Muscle of arm (tissue), 14 donors: ENCODE measurements at places on chromosomes 7 and 10.

DNA sequence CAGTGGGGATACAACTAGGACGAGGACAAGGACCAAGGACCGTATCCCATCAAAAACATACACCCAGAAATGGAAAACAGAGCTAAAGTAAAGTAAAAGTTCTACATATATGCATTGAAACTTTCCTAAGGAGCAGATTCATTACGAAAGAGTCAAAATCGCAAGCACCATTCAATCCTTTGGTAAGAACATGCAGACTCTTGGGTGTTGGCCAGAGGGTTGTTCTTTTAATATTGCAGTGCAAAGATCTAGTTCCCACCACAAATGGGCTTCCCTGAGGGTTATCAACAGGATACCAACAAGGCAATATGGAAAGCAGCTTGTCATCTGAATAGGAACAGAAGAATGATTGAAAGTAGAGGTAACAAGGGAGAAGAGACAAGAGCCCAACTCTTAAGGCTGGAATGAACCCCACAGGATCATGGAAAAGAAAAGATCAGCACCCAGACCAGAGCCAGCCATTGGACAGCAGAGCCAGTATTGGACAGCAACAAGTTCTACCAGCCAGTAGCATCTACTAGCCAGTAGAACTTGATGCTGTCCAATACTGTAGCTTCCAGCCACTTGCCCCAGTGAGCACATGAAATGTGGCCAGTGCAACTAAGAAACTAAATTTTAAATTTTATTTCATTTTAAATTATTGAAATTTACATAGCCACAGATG lies 66.0 kb downstream of the OSBPL3 start:
- DNase-seq = no peak

DNA sequence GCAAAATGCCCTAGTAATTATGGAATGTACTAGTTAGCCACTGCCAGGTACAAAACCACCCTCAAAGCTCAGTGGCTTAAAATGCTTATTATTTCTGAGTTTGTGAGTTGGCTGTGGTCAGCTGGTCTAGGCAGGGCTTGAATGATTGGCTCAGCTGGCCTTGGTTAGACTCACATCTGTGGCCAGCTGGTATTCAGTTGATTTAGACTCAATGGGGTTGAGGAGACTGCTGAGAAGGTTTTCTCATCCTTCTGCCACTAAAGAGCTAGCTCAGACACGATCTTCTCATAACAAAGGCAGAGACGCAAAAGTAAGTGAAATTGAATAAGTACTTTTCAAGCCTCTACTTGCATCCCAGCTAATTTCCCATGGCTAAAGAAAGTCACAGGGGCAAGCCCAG lies 57.1 kb upstream of the CYP2C18 start:
- DNase-seq = no peak

GRCh38 chr10:30247704-30248103 lies 101.4 kb downstream of the MTPAP start:
- DNase-seq = no peak

DNA sequence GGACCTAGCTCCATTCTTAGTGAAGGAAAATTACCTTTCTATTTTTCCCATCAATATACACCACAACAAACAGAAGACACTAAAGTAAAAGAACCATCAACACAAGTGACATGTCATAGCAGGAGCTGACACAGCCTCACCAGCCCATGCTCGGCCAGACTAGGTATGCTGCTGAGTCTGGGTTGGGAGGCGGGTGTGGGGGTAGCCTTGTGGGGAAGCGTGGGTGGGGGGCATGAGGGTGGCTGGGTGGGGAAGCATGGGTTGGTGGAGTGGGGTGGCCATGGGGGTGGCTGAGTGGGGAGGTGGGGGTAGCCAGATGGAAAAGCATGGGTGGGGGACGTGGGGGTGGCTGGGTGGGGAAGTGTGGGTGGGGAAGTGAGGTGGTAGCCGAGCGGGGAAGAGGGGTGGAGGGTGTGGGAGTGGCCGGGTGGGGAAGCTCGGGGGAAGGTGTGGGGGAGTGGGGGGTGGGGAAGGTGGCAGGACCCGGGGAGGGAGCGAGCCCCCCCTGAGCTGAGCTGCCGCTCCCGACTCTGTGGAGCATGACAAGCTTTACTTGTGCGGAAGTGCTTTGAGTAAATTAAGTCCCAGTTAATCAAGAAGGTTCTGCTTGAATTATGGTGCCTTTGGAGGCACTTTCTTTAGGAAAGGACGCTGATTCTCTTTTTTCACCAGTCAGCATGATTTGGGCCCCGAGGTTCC lies 294.6 kb upstream of the ZNF32 start:
- DNase-seq = no peak

DNA sequence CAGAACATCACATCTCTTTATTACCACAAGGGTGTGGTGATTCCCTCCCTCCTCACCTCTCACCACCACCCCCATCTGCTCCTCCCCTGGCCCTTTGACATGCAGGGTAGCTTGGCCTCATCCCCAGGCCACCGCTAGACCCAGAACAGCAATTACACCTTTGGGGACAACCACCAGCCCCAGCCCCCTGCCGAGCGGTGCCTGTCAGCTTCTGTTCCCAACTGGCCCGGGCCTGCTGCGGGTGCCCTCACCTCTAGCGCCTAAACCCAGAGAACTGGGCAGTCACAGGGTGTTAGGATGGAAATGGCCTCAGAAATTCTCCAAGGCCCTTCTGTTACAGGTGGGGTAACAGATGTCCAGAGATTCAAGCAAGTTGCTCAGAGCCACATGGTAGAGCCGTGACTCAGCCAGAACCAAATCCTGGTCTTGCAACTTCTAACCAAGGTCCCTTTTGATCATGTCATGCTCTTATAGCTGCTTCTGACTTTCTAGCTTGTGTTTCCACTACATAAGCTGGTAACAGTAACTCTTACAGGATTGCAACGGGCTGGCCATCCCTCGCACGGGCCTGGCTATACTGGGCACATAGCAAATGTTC lies 78.0 kb downstream of the PRKAG2 start:
- DNase-seq = no peak

GRCh38 chr10:123380491-123381085 lies 226.4 kb downstream of the BUB3 start:
- DNase-seq = peak; percentile 8

GRCh38 chr7:128985660-128986059 lies 47.9 kb downstream of the IRF5 start:
- no peak for DNase-seq

- DNase-seq = no peak
Measured at GRCh38 chr7:31096198-31096876, 44.2 kb downstream of the ADCYAP1R1 start.

GRCh38 chr7:74097937-74098614 lies 14.5 kb downstream of the LIMK1 start:
- no peak for DNase-seq

GRCh38 chr7:44980393-44981034 lies 1.7 kb upstream of the MYO1G start:
- DNase-seq = no peak

DNA sequence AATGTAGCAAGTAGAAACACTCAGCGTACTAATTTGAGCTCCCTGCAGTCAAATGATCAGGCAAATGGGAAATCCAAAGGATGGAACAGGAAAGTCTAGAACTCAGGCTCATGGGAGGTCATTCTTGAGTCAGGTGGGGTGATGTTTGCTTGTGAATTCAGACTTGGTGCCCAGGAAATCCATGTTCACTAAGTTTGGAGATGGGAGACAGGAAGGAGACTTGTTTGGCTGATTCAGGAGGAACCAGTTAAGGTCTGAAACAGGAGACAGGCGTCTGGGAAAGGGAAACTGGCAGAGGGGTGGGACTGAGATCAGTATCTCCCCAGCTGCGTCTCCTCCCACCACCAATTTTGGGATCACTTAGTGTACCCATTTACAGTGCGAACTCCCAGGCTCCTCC lies 38.4 kb upstream of the ZNF438 start:
- DNase-seq = no peak

GRCh38 chr10:67107670-67108069 lies 181.8 kb downstream of the LRRTM3 start:
- DNase-seq = no peak

DNA sequence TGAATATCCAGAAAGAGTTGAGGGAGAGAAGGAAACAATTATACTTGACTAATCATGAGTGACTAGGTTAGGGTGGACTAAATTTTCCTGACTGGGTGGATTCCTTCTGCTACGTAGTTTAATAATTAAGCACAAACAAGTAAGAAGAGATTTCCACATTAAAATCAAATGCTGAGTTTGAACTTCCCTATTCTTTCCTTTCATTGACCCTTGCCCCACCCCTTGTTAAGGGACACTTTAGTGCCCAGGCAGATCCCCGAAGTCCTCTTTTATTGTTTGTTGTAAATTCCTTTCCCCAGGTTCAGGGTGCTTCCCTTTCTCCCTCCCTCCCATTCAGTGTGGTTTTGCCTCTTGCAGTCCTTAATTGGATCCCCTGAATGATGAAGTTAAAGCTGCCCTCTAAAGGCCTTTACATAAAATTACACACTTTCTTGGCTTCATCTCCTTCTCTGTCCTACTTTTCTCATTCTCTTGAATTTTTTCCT lies 8.8 kb upstream of the SPAM1 start:
- DNase-seq = peak; percentile 0

DNA sequence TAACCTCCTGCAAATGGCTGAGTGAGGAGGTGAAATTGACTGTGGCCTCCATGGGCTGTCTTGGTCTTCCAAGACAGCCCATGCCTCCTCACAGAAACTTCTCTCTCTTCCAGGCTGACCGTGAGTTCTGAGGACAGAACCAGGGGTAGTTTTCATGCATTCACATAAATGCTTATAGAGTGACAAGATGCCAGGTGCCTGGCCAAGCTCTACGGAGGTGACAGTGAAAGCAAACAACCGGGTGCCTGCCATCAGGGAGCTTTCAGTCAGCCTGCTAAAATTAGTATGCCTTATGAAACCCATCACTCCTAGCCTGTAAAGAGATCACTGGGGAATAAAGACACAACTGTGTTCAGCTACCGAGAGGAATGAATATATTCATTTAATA lies 919 bp upstream of the RHOBTB1 start:
- DNase-seq = no peak

DNA sequence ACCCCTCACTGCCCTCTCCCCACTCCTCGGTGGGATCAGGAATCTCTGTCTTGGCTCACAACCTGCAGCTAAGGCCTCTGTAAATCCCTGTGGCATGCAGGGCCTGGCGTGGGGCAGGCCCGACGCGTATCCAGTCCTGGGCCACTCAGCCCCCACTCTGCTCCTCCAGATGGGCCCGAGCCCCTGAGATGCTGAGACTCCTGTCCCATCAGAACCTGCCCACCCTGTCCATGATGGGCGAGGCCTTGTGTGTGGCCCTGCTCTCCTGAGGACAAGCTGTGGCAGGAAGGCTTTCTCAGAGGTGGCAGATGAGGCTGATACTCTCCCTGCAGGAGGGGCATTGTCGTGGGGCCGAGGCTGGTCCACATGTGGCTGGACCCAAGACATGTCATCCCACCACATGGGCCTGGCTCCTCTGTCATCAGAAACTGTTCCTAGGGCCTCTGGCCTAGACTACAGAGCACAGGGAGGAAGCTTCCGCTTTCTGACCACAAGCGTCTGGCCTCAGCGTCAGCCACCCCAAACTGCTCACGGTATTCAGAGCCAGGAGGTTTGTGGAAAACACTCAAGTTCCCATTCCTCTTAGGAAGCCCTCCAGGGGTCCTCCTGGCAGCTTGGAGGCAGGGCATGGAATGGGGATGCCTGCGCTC lies 6.0 kb downstream of the ALOX5 start:
- DNase-seq = no peak

- DNase-seq = no peak
Measured at GRCh38 chr10:5047912-5048628, 44.4 kb upstream of the AKR1C2 start.

- peak; percentile 19 for DNase-seq
Measured at GRCh38 chr7:24963218-24963617, 16.8 kb downstream of the OSBPL3 start.

- no peak for DNase-seq
Measured at GRCh38 chr10:79179164-79179956, 110.6 kb downstream of the ZMIZ1 start.

- DNase-seq = no peak
Measured at GRCh38 chr7:45238806-45239205, 81.2 kb downstream of the RAMP3 start.

DNA sequence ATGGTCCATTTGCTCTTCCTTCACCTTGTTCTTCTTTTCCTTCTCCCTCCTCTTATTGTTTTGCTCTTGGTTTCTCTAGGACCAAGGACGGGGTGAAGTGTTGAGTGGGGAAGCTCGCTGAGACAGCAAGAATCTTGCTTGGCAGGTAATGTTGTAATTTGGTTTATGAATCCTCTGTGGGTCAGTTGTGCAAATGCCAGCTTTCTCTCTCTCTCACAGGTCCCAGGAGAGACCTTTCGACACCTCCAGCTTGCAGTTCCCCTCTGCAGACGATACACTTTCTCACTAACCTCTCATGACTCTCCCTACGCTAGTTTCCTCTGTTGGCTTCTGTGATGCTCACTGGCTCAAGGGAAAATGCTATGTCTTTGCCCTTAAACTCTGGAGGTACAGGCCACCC lies 77.0 kb downstream of the FRMD4A start:
- no peak for DNase-seq

GRCh38 chr7:37408291-37409228 lies 40.1 kb downstream of the ELMO1 start:
- no peak for DNase-seq

- no peak for DNase-seq
Measured at GRCh38 chr10:29925771-29926692, 133.4 kb downstream of the JCAD start.

DNA sequence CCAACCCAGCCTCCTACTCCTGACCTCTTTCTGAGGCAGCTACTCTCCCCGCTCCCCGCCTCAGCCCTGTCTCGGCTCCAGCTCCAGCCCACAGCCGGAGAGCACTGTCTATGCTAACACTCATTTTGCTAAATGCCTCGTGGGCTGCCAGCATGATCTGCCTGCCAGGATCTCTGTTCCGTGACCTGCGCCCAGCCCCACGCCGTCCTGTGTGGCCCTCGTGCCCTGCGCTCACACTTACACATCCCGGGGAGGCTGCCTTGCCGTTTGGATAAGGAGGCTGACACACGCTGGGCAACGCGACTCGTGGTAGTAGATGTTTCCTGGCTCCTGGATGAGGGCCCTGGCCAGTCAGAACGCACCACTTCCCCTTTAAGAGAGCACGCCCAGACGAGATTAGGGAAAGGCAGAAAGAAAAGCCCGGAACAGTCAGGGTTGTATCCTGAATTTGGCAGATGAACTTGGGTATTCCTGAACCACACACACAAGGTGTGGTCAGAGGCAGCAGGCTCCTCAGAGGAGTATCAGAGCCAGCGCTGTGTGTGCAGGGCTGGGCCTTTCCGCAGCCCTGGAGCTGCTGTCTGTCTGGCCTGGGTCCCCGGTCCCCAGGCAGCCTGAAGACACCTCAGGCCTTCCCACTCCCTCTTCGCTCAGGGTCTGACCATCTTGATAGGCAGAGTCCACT lies 97.7 kb upstream of the EFCAB10 start:
- peak; percentile 57 for DNase-seq
